Esophagus mucosa (tissue), 1 donor: ENCODE measurements at places on chromosomes 2 and 18. TPM values are rescaled to one million over a fixed set of nuclear protein-coding genes. Genes with fewer than 3 reads are reported as not detected.

MYO7B gene
- 0.04 TPM for total RNA-seq

GATA6 gene
- total RNA-seq: 0.32 TPM

C18orf63 gene
- total RNA-seq: not detected

STAT1 gene
- 51.0 TPM for total RNA-seq

FBXO48 gene
- total RNA-seq: 1.00 TPM

LRRFIP1 gene
- 103 TPM for total RNA-seq

NEURL3 gene
- not detected for total RNA-seq

ESPNL gene
- 0.40 TPM for total RNA-seq

MC4R gene
- not detected for total RNA-seq

HOXD8 gene
- total RNA-seq: 0.88 TPM

CRACDL gene
- 6.6 TPM for total RNA-seq

PDCL3 gene
- 24.4 TPM for total RNA-seq

PRSS56 gene
- total RNA-seq: not detected

DQX1 gene
- 5.6 TPM for total RNA-seq

ONECUT2 gene
- total RNA-seq: under 0.01 TPM

TUBA3E gene
- not detected for total RNA-seq

ASXL3 gene
- total RNA-seq: 0.32 TPM

DSC3 gene
- 319 TPM for total RNA-seq

MLPH gene
- 5.3 TPM for total RNA-seq
